Left ventricle myocardium inferior (tissue), 1 donor: ENCODE measurements at places on chromosomes 2 and 18. TPM values are rescaled to one million over a fixed set of nuclear protein-coding genes. Genes with fewer than 3 reads are reported as not detected.

The TUBA3E gene
- 47.1 TPM for total RNA-seq

The TNFAIP6 gene
- 2.9 TPM for total RNA-seq

The ANO7 gene
- total RNA-seq: 0.80 TPM

The GREB1L gene
- total RNA-seq: 12.3 TPM

The ADAM23 gene
- 61.2 TPM for total RNA-seq

The UGT1A6 gene
- not detected for total RNA-seq

The SLC9A4 gene
- total RNA-seq: not detected

The FAM124B gene
- total RNA-seq: 1.1 TPM

The TUBA4B gene
- not detected for total RNA-seq

The MTA3 gene
- 18.1 TPM for total RNA-seq

DNA sequence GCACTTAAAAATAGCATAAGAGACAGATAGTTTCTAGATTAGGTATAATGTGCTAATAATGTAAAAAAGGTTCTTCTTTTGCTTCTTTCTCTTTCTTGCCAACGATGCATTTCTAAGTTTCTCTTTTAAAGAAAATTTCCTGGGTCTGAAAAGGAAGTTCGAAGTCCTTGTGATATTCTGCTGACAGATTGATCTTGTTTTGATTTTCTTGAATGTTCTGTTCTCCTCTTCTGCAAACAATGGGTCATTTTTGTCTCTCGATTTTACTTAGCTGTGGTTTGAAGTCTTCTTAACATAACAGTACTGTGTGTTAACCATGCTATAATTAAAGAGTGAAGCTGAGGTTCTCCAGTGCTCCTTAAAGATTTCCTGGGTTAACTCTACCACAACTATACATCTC, 61.1 kb upstream of the ACYP2 start:
- no peak for DNase-seq

- no peak for DNase-seq
Observed at GRCh38 chr2:150095361-150096095, 391.9 kb downstream of the RND3 start.

DNA sequence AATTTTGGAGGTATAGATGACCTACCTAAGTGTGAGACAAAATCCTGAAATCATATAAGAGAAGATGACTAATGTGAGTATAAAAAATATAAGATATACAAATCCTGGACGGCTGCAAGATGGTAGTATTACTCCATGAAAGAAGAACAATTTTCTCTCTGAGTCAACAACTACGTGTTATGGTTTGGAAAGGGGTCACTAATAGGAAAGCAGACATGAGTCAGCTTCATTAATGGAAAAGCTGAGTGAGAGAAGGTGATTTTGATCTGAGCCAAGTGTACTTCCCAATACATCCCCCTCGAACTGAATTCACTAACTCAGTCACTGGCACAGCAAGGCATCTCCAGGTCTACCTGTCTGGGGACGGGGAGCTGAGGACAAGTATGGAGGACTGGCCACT, 20.1 kb upstream of the SELENOI start:
- no peak for DNase-seq

DNA sequence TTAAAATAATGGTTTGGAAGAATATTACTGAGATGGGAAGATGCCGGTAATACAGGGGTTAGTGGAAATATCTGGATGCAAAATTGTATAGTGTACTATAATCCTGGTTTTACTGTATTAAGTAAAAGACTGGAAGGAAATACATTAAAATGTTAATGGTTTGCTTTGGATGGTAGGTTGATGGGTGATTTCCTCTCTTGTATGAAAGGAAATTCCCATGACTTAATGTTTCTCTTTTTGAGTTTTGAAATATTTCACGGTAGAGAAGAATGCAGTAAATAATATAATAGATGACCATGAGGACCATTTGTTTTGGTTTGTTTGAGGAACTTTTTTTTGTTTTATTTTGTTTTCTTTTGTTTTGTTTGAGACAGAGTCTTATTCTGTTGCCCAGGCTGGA, 8.2 kb downstream of the SPTBN1 start:
- DNase-seq: no peak

DNA sequence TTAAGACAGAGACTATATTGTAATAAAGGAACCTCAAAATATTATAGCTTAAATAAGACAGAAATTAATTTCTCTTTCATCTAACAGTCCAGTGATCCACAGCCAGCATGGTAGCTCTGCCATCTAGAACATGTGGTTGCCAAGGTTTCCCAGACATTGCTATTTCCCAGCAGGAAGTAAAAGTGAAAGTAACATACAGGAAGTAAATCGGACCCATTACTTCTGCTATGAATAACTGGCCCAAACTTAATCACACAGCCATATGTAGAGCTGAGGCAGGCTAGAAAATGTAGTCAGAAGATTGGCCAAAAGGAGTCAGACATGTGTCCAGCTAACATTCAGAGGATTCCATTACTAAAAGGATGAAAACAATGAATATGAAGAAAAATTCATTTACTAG, 71.0 kb downstream of the NOL4 start:
- DNase-seq: no peak

GRCh38 chr18:68418881-68419280, 296.0 kb downstream of the TMX3 start:
- DNase-seq: no peak

- no peak for DNase-seq
Observed at GRCh38 chr2:229243890-229244560, 27.1 kb downstream of the PID1 start.

- no peak for DNase-seq
Observed at GRCh38 chr2:101844055-101844635, 146.6 kb downstream of the MAP4K4 start.

DNA sequence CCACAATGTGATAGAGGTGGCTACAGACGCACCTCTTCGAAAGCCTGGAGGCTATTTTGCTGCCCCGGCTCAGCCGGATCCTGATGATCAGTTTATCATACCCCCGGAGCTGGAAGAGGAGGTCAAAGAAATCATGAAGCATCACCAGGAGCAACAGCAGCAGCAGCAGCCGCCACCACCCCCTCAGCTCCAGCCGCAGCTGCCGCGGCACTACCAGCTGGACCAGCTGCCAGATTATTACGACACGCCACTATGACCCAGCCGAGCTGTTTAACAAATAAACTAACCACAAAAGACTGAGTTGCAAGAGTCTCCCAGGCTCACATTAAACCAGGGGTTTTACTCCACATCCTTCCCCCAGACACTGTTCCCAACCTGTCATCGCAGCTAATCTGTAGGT, 263.8 kb downstream of the PHLPP1 start:
- DNase-seq: no peak

GRCh38 chr2:239259603-239260298, 141.1 kb downstream of the HDAC4 start:
- DNase-seq: no peak

DNA sequence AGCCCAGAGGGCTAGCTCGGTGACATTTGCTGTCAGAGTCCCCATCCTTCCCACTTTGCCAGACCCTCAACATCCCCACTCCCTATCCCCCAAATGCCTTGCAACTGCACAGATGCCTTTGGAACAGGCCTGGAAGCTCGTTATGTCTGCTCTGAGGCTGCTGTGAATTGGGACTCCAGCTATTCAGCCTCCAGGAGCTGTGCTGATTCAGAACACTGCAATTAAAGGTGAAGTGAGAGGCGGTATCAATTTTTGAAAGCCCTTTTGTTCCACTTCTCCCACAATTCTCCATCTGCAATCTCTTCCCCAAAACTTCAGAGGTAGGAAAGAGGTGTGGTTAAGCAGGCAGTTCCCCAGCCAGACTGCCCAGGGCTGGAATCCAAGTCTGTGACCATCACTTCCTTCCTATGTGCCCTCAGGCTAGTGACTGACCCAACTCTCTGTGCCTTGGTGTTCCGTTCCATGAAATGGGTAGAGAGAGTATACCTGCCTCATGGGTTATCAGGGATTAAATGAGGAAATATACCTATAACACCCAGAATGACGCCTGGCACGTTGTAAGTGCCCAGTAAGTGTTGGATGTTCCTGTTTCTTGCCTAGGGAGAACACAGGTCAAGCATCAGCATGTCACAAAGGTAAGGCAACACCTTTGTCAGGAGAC, 17.5 kb downstream of the NOSTRIN start:
- no peak for DNase-seq

DNA sequence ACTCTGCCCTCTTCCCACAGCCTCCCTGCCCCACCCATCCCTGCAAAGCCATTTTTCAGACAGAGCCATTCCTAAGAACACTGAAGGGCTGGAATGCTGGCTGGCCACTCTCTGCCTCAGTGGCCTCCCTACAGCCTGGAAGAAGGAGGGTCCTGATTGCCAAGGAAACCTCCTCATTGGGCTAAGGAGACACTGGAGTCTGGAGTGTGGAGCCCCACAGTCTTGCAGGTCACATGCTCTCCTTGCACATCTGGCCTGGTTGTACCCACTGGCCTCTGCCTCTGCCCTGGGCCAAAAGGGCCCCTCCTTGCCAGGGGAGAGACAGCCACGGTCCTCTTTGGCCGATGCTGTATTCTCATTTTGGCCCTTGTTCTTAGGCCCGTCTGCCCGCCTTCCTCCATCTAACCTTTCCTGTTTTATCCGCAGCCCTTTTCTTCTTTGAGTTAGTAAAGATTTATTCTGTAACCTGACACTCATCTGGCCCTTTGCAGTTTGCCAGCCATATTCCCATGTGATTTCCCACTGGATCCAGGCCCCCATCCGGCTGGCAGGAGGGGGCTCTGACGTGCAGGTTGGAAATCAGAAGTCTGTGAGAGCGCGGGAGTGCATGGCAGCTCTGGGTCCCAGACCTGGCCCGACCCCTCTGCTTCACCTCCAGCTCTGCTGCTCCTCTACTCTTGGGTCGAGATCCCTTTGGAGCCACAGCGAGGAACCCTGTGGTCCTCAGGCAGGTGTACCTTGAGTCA, 11.0 kb upstream of the CATIP start:
- DNase-seq: no peak

- DNase-seq: no peak
Observed at GRCh38 chr2:101815154-101815553, 117.6 kb downstream of the MAP4K4 start.

GRCh38 chr2:45046786-45047185, 37.5 kb upstream of the SIX2 start:
- DNase-seq: no peak

DNA sequence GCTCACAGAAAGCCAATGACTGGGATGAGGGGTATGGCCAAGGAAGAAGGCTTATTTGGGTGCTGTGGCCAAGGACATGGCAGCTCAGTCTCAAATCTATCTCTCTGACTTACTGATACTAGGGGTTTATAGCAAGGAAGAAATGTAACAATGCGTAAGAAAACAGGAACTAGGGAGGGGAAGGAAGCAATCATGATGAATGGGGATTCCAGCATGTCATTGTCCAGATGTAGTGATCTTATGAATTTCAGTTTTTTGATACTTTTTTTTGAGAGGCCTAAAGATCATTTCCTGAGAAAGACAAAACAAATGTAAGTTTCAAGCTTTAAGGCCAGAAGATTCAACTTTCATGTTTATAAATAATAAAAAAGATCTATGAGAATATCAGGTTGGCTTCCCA, 298.6 kb upstream of the FAM98A start:
- DNase-seq: no peak

DNA sequence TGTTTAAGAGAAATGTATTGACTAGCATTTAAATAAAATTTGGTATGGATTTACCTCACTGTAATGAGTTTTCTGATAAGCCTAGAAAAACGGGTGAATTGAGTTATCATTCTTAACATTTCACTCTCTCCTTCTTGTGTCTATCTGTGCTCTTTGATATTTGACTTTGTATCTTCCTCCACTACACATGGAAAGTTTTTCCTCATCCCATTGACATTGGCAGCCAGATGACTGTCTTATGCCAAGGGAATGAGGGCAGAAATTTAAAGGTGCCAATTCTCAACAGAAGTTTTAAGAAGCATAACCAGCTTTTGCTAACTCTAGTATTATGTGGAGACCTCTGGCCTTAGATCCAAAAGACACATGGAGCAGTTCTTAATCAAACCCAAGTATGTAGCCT, 376.6 kb downstream of the DSEL start:
- no peak for DNase-seq

DNA sequence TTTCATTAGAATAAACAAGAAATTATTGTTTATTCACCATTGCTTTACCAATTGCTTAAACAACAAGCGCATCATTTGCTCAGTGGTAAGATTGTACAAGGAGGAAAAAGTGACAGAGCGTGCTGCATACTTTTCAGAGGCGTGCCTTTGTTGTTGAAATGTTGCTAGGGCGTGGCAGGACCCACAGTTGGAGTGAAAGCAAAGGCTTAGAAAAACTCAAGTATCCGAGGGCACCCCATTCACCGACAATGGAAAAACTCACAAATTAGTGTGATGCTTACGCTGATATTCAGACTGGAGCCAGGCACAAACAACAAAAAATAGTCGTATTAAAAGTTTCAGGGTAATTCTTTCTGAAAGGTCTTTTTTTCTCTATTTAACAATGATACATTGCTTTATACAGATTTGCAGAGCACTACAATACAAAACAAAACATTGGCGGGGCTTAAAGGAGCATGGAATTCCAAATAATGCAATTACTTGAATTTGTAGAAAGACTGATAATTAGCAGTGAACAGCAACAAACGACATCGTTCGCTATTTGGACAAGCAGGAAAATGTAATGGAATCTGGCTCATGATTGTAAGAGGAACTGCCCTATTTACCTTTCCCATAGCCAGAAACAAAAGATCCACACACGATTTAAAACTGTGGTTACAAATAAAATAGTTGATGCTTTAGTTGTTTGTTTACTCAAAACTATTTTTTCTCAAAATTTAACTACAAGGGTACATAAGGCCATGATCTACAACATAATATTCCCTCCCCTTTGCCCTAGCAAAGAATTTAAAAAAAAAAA, 37.8 kb upstream of the RTTN start:
- DNase-seq: no peak

- DNase-seq: no peak
Observed at GRCh38 chr2:96403481-96403880, 67.9 kb downstream of the NCAPH start.

DNA sequence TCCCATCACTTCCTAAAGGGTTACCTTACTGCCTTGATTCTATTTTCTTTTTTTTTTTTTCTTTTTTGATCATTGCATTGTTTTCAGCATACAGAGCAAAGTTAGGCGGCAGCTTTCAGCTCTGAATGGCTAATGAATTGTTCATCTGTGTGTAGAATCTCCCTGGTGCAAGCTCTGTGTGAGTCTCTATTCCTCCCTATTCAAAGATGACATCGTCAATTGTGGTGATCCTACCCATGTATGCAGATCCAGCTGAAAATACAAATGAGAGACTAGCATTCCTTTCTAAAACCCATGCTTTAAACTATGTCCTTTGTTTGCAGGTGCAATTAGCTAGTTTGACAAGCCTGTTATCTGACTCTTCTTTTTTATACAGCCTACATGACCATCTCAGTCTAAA, 539.0 kb downstream of the ARHGAP15 start:
- no peak for DNase-seq

- DNase-seq: no peak
Observed at GRCh38 chr18:8801263-8801901, 96.0 kb downstream of the MTCL1 start.

DNA sequence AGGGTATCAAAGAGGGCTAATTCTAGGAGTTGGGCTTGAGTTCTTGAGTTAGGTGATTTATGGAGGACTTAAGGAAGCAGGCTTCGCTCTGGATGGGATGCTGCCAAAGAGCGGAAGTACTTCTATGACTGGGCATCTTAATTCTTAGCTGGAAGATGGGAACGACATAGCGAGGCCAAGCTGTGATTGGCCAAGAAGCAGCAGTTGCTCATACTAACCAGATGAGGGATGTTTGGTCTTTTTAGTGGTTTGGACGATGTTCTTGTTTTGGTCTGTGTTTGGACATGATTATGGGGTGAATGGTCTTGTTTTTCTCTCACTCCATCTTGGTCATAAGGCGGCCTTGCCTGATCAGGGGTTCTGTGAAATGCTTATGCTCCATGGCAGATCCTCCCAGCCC, 133.7 kb downstream of the MSH2 start:
- DNase-seq: no peak
